Hindlimb muscle (tissue), 1 donor: ENCODE measurements at places on chromosomes 5 and 9. TPM values are rescaled to one million over a fixed set of nuclear protein-coding genes. Genes with fewer than 3 reads are reported as not detected.

The FCN2 gene
- polyA plus RNA-seq = not detected

The C9orf50 gene
- polyA plus RNA-seq = 0.26 TPM

DNA sequence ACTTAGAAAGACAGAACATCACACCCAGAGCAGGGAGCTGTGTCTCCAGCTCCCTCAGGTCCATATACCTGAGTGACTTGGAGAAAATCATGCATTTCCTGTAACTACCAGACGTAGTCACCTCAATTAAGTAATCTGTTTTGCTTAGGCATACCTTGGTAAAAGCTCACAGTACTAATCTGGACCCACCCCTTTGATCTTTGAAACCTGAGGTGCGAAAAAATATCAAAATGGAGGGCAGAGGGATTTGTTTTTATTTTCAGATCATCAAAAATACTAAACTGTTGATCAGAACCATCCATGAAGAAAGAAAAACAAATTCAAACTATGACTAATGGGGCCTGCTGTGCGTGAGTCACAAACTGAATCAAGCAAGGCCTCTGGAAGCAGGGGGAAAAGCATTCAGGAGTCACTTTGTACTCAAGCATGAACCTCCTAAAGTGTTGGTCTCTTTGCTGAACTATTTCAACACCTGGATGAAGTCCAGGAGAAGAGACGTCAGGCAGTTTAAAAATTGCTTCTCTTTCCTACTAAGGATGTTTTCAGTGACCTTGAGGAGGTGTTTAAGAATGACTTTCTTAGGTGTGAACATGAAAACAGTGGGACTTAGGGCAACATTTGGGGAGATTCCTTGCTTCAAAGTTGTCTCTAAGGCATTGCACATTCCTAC, 76.3 kb downstream of the MUSK start:
- peak; percentile 46 for DNase-seq

DNA sequence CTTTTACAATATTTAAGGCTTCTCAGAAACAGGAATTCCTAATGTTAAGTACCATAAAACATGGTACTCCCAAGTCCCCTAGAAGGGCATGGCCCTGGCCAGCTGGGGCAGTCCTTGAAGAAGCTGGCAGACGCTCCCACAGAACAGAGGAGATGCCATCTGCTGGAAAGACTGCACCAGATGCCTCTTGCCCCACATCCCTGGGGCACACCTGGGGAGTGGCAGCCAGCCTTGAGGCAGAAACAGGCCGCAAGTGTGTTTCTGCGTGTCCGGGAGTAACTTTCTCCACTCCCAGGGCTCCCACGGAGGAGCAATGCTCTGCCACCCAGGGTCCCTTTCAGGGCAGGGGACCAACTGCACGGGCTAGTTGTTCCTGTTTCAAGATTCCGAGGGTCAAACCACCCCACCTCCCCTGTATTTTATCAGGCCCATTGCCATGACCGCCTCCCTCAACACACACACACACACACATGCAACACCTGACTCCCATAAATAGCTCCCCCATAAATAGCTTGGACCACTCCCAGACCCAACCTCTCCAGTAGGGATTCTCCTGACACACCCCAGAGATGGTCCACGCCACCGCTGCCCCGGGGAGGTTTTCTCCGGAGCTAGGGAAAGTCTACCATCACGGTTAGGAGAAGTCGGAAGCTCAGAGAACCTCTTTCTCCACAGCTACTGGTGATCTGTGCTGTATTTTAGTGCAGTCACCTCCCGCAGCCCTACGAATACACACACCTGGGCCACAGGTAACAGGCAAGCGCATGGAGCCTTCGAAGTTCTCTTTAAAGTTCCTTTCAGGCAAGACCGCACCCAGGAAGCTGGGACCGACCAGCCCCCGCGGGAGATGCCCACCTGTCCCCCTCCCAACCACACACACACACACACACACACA, 1.5 kb downstream of the SPOCK1 start:
- DNase-seq = no peak

GRCh38 chr9:129394886-129395279, 216.8 kb upstream of the IER5L start:
- no peak for DNase-seq

DNA sequence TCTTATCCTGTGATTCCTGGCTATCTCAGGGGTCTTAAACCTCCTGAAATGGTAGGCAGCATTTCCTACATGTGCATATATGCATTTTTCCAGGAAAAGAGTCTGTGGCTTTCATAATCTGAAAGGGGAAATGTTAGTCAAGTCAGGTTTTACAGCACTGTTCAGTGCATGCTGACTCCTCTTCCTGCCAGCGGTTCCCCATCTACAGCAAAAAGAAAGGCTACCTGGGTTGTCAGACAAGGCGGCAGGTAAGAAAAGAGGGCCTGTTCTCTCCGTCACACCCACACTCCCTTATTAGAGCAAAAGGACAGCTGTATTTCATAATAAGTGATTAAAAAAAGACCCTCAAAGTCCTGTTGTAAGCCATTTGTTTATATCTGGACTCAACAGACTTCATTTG, 4.3 kb upstream of the SPATA6L start:
- DNase-seq = no peak
